Lower lobe of right lung (tissue), 2 donors: ENCODE measurements at places on chromosomes 1 and 21.

- DNase-seq = no peak
- H3K27ac ChIP-seq = no peak overlapping the region
- H3K27me3 ChIP-seq = no peaks in the 10 kb centered on the region
Observed at GRCh38 chr1:86750076-86750475, 45.7 kb downstream of the SH3GLB1 start.

GRCh38 chr1:200240656-200241055, 169.2 kb downstream of the ZNF281 start:
- no peak overlapping the region for H3K27ac ChIP-seq
- no peak for DNase-seq
- H3K4me1 ChIP-seq = peaks cover 10% of the 10 kb centered on the region
- no peaks in the 10 kb centered on the region for H3K27me3 ChIP-seq

DNA sequence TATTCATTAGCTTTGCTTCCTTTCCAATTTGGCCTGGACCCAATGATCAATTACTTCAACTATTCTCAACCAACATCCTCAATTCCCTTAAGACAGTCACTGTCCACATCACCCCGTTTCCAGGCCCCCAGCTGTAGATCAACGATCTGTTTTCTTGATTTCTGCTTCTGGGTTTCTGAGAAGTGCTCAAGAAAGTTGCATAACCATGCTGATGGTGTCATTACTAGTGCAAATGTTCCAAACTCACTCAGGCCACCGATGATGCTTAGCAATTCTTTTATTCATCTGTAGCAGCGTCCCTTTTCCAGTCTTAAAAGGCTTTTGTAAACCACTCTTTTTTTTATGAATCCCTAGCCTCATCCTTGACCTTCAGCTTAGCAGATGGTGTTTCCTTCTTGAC, 155.8 kb upstream of the PTGFR start:
- no peaks in the 10 kb centered on the region for H3K4me1 ChIP-seq
- H3K27ac ChIP-seq = no peak overlapping the region
- H3K4me3 ChIP-seq = no peak overlapping the region
- no peaks in the 10 kb centered on the region for H3K36me3 ChIP-seq

DNA sequence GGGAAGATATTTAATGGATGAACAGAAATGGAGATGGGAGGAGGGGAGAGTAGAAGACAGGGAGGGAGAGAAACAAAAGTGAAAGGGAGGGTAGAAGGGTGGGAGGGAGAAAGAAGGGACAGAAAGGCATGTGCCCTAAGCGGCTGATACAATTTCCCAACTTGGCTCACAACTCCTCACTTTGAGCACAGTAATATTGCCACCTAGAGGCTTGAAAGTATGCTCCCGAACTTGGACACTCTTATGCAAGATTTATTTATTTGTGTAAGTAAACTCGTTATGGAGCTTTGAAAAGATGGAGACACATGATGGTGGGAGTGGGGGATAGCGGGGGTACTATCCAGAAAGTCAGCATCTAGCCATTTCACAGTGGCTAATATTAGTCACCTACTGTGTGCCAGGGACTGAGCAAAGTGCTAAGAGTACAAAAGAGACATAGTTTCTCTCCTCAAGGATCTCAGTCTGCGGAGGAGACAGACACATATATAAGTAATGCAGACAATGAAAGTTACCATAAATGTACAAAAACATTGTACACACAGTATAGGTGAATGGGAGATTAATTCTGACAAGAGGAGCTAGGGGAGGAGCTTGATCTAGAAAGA, 189.7 kb downstream of the SEC16B start:
- H3K27me3 ChIP-seq = no peaks in the 10 kb centered on the region
- no peak overlapping the region for H3K27ac ChIP-seq
- H3K36me3 ChIP-seq = no peaks in the 10 kb centered on the region
- H3K4me3 ChIP-seq = no peak overlapping the region
- DNase-seq = no peak

GRCh38 chr1:17438318-17439249, 893 bp downstream of the RCC2 start:
- no peaks in the 10 kb centered on the region for H3K27me3 ChIP-seq
- peaks cover 13% of the 10 kb centered on the region for H3K36me3 ChIP-seq
- peak overlapping the region; percentile 85 for H3K27ac ChIP-seq
- peak overlapping the region; percentile 82 for H3K4me3 ChIP-seq
- peak; percentile 85 for DNase-seq
- H3K4me1 ChIP-seq = peaks cover 35% of the 10 kb centered on the region
